ENCODE measurements at places on chromosomes 2 and 18. TPM values are rescaled to one million over a fixed set of nuclear protein-coding genes. Genes with fewer than 3 reads are reported as not detected.

Gene ECEL1
- total RNA-seq: not detected

GRCh38 chr18:42437646-42438045, 482.6 kb downstream of the PIK3C3 start:
- no peak for DNase-seq

- DNase-seq: no peak
Observed at GRCh38 chr2:238290715-238291549, 2.5 kb upstream of the PER2 start.

DNA sequence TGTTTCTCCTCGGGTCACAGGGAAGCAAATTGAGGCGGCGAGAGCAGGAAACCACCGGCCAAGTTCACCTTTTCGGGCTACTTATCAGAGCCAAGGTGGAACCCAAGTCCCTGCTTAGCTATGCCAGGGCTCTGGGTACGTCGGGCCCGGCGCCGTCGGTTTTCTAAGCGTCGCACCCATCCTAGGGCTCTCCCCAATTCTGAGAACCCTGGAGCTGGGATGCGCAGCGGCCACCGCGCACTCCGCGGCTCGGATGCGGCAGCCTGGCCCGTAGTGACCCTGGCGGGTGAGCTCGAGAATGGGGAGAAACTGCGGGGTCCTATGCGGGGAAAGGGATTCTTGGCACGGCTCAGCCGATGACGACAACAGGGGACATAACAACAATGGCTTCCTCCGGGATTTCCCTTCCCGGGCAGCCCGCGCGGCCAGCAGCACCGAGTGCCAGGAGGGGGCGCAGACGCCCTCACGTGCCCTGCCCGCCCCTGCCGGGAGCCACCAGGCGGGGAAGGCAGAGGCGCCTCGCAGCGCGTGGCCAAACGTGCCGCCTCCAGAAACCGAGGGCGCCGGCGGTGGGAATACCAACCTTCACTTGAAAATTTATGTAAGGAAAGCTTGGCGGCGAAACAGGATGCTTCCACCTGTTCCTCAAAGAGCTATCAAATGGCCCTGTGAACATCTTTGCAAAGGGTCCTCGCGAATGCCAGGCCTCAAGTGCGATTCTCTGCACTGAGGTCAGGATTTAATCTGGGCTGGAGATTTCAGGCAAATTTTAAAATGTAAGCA, 2.1 kb upstream of the SLC30A3 start:
- peak; percentile 54 for DNase-seq

- no peak for DNase-seq
Observed at GRCh38 chr2:201618744-201619662, 24.3 kb downstream of the TMEM237 start.

DNA sequence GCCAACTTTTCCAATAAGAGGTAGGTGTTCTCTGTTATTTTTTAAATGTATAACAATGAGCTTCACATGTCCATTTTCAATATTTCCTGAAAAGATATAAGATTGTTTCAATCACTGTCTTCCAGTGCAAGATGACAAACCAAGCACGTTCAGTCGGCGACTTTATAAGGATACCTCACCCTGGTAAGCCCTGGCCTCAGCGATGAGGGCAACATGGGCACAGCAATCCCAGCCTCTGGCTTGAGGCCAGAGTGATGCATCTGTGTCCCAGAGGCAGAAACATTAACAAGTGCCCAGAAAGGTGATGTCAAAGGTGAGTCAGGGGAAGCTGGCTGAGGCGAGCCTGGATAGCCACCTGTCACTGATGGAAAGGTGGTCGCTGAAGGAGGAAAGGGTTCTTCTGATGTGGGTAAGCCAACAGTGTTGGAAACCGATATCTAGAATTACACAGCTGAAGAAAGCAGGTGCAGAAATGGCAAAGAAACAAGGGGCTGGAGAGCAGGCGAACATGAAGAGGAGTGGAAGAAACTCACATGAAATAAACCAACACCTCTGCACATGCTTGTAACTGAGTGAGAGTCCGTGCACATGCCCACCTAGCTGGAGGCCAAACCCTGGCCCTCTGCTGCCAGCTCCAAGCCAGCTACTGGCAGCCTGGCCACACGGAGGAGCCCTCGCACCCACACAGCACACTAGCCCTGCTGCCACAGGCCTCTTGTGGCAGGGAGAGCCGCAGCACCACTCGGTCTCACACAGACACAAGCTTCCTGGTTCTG, 65.5 kb downstream of the FBXO15 start:
- DNase-seq: peak; percentile 62

DNA sequence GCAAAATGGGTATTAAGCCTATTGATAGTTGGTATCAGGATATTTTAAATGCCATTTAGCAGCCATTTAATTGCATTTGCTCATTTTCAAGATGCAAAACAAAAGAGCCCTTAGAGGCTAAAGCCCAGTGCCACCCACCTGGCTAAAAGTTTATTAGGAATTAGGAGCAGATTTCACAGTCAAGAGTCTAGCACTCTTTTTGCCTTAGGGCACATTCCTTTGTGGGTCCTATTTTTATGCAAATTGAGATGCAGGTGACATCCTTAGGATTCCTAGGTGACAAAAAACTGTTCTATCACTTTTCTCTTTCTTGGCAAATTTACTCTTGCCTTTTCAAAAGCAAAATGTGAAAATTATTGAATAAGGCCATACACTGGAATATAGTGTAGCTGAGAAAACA, 42.0 kb downstream of the CTNNA2 start:
- DNase-seq: no peak

DNA sequence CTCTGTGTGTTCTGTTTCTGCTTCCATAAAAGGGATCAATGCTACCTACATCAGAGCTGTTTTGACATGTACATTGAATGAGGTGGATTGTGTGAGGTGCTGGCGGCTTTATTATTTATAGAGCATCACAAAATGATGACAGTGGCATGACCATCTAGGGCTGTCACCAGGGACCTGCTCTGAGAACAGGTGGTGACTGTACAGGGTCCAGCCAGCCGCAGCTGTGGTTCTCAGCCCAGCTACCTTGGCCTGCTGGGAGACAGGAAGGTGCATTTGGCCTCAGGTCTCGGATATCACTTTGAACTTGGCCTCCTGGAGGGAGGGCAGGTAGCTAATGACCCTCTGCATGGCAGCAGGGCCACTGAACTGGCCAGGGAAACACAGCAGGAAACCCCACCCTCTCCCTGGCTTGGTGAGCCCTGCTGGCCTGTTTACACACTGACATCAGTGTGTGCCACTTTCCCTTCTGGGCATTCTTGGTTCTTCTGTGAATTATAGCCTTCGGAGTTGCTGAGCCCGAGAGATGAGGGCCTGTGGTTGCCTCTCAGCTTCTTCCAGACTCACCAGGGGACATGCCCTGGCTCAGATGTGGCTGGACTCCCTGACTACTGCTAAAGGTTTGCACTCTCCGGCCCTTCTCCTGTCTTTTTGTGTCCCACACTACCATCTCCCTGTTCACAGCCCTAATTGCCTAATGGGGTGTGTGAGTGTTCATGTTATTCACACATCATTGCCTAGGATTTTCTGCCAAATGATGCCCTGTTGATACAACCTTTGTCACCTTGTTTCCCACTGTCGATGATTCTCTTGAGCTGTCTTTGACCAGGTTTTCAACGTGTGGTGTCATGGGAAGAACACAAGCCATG, 109.2 kb upstream of the RAB12 start:
- no peak for DNase-seq

All from T-cell (primary cell).